ENCODE measurements at places on chromosomes 16 and 17.

DNA sequence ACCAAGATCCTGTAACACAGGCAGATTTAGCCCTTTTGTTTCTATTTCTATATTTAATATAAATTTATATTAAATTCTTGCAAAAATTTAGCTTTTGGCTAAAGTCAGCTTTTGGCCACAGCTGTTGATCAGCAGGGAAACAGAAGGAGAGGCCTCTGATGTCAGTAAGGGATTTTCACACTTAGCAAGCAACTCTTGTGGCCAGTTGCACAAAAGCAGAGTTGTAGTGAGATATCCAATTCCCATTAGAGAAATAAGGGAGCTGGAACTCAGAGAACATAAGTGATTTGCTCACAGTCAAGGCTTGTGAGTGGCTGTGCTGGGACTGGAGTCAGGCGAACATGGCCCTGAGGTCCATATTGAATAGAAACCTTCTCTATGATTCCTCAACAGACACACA is 16.7 kb upstream of the HEATR6 start:
- no peak for DNase-seq

DNA sequence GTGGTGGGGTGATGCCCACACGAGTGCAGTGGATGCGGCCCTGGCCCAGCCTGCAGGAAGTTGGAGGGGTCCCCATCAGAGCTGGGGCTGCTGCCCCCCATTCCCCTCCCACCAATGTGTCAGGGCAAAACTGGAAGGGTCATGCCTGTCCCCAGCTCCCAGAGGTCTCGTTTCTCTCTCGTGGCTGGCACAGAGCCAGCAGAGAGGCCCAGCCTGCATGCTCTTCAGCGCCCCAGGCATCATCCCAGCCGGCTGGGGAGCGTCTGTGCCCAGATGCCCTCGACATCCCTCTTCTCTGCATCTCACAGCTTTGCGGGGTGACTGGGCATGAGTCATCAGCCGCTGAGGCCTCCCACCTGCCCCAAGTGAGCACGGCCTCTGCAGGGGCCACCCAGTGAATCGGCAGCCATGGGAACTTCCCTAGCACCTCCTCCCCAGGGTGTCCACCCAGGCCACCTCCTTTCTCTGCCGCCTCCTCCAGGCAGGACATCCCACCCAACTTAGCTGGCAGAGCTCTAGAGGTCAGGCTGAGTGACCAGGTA is 9.8 kb upstream of the CSNK1D start:
- DNase-seq = no peak

DNA sequence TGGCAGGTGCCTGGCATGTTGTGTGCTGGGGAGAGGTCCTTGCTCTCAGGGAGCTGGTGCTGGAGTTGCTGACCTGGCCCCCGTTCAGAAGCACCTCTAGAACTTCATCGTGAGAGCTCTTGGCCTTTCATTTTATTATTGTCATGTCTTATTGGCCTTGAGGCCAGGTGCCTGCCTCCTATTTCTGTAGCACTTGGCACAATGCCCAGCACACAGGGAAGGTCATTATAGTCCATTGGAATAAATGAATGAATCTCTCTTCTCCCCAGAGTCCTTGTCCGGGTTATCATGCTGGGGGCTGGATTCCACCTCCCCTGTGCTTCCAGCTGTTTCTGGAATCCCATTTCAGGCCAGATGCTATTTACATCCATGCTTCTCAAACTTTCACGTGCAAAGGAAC is 169.2 kb downstream of the HAPSTR1 start:
- DNase-seq = no peak

- DNase-seq = no peak
Observed at GRCh38 chr17:17700251-17700969, 19.2 kb downstream of the RAI1 start.

GRCh38 chr16:12162151-12162985 is 185.8 kb downstream of the SNX29 start:
- no peak for DNase-seq

GRCh38 chr17:28043296-28043695 is 819 bp downstream of the NLK start:
- no peak for DNase-seq

GRCh38 chr16:58451945-58452401 is 48.0 kb upstream of the NDRG4 start:
- no peak for DNase-seq

DNA sequence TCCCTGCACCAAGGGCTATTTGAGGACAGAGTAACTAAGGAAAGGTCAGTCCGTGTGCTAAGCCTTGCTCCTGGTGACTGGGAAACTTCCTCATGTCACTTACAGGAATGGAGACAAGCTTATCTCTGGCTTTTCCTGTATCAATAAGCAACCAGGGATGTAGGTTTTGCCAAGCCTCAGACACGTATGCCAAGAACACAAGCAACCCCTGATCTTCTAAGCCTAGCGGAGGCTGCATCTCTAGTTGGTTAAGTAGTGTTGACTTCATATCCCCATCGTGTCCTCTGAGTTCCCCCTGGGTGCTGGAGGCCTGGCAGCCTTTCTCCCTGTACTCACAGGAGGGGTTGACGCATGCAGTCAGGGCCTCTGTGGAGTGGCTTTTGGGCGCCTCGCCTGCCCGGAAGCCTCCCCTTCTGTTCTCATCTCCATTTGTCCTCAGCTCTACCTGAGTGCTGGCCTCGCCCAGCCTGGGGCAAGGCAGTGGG is 1.4 kb upstream of the C1QTNF1 start:
- no peak for DNase-seq

- no peak for DNase-seq
Observed at GRCh38 chr17:8117367-8117979, 841 bp downstream of the ALOXE3 start.

GRCh38 chr16:23362460-23363317 is 60.6 kb downstream of the SCNN1B start:
- no peak for DNase-seq

DNA sequence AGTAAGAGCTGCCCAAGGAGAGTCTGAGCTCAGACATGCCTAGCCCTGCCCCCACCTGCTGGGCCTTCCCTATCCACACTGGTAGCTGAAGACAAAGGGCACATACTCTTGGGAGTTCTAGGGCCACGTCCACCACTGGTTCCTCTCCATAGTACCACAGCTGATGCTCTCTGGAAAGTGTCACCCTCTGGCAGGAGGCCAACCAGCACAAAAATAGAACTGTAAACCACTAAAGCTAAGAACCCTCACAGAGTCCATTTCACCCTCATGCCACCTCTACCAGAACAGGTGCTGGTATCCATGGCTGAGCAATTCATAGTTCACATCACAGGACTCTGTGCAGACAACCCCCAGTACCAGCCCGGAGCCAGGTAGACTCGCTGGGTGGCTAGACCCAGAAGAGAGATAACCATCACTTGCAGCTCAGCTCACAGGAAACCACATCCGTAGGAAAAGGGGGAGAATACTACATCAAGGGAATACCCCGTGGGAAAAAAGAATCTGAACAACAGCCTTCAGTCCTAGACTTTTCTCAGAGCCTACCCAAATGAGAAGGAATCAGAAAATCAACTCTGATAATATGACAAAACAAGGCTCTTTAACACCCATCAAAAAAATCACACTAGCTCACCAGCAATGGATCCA is 115.3 kb downstream of the CEP112 start:
- no peak for DNase-seq

- no peak for DNase-seq
Observed at GRCh38 chr17:57518587-57519581, 226.2 kb downstream of the CCDC182 start.

DNA sequence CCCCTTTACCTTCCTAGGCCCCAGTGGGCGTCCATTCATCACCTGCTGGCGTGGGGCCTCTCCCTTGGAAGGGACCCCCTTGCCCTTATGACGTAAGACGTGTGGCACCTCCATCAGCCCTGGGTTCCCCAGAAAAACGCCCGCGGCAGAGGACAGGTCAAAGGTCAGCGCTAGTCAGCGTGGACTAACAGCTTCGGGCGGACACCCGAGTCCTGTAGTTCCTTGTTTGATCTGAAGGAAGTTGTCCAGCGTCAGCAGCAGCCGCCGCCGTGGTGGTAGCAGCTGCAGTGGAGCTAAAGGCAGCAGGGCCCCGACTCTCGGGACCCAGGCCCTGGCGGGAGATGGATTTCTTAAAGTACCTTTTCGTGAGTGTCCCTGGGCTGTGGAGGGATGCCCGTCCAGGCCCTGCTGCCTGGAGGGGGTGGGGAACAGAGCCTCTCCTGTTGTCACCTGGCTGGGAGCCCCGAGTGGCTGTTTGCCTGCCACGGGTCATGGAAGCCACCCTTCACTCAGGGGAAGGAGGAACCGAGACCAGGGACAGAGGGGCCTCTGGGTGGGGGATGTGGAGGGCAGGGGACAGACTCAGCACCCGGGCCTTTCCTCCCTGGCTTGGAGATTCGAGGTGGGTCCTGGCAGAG is 123.6 kb downstream of the OR1D5 start:
- DNase-seq = no peak

- DNase-seq = no peak
Observed at GRCh38 chr16:19186408-19186807, 18.4 kb downstream of the SYT17 start.

DNA sequence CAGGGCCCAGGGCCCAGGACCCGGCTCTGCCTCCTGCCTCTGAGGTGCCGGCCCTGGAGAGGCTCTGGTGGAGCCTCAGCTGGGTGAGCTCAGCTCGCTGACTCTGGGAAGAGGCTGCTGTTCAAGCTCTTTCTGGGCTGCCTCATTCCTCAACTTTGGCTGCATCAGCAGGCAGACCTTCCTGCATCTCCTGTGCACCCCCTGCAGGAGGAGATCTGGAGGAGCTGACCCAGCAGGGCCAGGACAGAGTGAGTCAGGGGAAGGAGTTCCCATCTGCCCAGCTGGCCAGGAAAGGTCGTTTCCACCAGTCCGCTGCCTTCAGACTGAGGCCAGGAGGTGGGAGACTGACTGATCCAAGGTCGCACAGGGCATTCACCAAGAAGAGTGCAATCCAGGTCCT is 10.7 kb downstream of the CRHR1 start:
- no peak for DNase-seq

DNA sequence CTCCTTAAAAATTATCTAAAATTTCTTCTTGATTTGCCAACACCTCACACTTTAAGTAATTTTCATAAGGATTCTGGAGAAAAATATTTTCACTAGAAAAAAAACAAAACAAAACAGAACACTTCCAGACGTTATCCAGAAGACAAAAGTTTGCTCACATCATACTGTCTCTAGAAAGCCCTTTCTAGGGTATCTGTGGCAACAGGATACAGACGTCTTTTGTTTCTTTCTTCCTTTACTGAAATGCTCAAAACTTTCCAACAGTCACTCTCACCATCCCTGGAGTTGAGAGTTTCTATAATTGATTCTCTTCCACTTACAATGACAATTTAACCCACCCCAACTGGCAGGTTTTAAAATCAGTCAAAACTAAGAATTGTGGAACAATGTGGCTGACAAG is 2.6 kb downstream of the ZC3H7A start:
- DNase-seq = no peak

GRCh38 chr16:81410643-81411293 is 33.8 kb upstream of the CMIP start:
- DNase-seq = no peak
